ENCODE measurements at places on chromosomes 13 and 19. TPM values are rescaled to one million over a fixed set of nuclear protein-coding genes. Genes with fewer than 3 reads are reported as not detected.

- no peak for DNase-seq
These were observed 13.7 kb upstream of the ZNF888 start for GRCh38 chr19:52936954-52937325.

DNA sequence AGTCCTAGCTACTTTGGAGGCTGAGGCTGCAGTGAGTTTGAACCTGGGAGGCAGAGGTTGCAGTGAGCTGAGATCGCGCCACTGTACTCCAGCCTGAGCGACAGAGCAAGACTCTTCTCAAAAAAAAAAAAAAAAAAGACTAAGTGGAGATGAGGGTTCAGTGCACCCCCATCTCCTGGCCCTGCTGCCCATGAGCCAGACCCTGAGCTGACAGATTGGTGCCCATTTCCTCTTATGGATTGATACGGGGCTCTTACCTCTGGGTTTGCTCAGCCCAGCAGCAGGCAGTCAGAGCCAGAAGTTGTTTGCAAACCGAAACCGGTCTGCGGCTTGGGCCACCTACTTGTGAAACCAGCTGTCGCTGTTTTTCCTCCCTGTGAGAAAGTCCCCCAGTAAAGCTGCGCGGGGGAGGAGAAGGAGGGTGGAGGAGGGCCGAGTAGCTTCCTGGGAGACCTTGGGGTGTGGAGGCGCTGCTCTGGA is 36.9 kb downstream of the ARRDC2 start:
- DNase-seq: peak; percentile 66

DNA sequence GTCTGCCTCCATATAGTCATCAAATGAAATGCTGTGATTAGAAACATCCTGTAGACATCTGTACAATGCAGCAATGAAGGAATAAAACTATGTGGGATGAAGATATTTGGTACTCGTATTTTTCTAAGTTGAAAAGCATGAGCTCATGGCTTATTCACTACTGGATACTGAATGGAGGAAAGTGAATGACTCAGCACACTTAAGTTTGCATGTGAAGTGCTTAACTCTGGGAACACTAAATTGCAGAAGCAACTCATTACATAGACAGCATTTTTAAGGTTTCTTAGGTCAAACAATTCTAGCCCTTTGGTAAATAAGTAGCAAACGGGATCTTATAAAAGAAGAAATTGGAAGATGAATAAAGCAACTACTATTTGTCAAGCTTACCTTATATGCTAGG is 429.0 kb upstream of the MIR17HG start:
- no peak for DNase-seq

The ZSCAN4 gene
- polyA plus RNA-seq: not detected

The LMTK3 gene
- 0.25 TPM for polyA plus RNA-seq

The PRSS57 gene
- polyA plus RNA-seq: not detected

The PPAN gene
- polyA plus RNA-seq: 35.1 TPM

The CADM4 gene
- polyA plus RNA-seq: 6.2 TPM

GRCh38 chr19:33809960-33810359 is 13.3 kb downstream of the KCTD15 start:
- DNase-seq: no peak

DNA sequence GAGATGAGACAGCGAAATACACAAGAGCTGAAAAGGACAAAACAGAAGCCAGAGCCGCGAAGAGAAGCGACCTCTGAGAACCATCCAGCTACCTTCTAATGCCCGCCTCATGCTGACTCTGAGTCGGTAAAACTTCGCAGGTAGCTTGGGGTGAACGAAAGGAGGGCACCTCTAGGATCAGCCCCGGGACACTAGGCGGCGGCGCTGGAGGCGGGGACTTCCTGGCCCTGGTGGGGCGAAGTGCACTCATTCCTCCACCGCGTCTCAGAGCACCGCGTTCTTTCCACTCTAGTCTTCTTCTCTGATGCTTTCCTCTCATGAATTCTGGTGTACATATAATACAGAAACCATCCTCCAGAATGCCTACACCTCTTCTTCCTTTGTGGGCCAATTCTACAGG is 50.1 kb downstream of the KL start:
- DNase-seq: no peak

DNA sequence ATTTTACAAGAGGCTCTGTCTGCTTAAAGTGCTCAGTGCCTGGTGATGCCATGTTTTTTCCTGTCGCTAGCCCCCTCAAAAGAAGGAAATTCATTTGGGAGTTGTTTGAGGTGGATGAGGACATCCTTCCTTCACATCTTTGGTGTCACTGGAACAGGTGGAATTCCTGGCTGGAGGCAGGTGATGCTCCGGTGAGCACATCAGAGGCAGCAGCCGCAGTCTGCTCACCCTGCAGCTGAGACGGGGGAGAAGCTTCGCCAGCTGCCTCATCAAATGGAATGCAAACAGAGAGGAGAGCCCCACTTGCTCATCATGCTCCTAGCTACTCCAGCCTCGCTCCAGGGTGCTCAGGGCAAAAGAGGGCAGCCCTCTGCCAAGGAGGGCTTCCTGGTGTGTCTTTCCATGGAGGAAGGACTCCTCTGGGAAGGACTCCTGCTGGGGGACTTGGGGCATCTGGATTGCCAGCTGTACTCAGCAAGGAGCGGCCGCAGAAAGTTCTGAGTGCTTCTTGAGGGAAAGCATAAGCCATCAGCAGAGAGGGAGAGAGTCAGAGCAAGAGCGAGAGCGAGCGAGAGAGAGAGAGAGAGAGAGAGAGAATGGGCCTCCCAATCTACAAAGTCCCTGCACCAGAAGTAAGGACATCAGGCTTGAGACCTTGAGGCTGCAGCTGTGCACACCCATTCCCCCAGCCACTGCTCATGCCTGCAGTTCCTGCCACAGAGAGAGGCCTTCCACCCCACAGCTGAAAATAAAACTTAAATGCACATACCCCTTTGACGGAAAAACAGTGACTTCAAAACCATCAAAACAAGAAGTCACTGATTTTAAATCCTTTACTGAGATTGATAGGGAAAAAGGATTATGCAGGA is 74.3 kb upstream of the UBL3 start:
- no peak for DNase-seq

DNA sequence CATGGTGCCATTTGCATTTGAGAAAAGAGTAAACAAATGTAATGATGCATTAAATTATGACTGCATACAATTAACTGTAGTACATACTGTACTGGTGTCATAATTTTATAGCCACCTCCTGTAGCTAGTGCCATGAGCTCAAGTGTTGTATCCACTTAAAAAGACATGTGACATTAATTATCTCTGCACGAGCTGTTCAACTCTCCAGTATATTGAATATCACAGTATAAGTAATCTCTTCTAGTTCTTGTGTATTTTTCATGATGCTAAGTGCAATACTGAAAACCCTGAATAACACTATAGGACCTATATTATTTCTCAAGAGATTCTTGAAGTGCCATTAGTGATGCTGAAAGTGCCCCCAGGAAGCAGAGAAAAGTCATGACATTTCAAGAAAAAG is 387.3 kb downstream of the PCDH17 start:
- DNase-seq: no peak

All from muscle of arm (tissue), 14 donors.